ENCODE measurements at places on chromosomes 11 and 22.

- peak; percentile 82 for DNase-seq
These were observed 1.5 kb downstream of the CHEK1 start for GRCh38 chr11:125626288-125626950.

DNA sequence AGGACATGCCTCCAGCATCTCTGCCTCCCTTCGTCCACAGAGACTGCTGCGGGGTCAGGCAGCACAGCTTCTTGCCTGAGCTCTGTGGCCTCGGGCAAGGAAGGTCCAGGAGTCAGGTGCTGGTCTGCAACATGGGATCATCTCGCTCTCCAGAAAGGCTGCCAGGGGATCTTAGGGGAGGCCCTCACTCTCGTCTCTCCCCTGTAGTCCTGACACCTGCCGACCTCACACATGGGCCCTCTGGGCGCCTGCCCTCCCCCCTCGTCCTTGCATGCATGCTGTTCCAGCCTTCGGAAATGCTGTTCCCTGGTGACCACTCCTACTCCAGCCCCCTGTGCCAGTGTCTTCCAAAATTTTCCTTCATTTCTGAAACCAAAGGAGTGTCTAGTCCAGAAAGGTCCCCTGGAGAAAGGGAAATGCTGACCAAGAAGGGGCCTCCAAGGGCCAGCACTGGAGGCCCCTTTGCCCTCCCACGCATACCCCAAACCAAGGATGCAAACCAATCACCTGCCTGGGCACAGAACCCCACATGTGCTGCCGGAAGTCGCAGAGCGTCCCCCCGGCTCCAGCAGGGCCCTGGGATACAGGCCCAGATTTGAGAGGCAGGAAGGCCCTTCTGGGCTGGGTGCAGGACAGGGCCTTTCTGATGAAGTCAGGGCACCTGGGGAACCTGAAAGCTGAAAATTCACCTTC is 41.0 kb downstream of the IGF2 start:
- DNase-seq = no peak

DNA sequence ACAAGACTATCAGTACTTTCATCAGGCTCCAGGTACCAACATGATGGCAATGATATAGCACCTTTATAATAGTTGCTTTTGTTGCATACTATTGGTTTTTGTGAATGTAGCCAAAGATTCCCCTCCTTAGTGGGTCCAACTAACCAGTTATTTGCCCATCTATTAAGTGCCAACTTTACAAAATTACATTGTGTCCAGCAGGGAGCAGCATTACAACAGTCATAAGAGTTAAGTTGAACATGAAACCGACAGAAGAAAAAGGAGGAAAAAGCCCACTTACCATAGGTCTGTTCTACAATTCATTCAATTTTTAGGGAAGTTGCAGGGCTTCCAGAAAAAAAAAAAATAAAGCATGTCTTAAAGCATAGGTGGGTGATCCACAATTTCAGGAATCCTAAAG is 21.6 kb downstream of the IMMP1L start:
- DNase-seq = peak; percentile 68

DNA sequence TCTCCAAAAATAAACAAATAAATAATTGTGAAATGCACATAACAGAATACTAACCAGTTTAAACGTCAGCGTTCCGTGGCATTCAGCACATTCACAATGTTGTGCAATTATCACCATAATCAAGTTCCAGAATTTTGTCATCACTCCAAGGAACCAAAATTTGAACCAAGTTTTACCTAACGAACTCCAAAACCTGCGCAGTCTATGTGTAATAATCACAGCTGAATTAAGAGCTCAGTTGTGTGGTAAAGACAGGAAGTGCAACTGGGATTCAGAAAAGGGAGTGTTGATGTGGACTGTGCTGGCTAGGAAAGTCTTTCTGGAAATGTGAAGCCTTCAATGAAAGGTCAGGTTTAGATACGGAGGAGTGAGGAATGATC is 5.4 kb upstream of the MCAM start:
- no peak for DNase-seq

- DNase-seq = peak; percentile 54
These were observed 15.5 kb upstream of the BMAL1 start for GRCh38 chr11:13262096-13262495.

DNA sequence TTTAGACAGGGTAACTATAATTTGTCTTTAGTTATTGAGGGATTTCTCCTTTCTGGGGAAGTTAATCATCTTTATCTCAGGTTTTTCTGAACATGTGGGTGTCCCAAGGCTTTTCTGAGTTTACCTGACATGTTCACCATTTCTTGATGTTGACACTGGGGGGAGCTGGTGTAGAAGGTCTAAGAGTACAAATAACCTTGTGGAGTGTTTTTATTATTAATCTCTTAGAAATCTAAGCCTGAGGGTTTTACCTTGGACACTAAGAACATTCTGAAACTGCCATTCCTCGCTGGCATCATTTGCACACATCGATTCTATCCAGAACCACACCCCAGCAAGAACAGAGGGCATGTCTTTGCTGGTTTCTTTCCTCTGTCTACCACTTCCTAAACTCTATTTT is 15.6 kb upstream of the C11orf91 start:
- peak; percentile 46 for DNase-seq

- DNase-seq = peak; percentile 58
These were observed 21.7 kb upstream of the PLAAT3 start for GRCh38 chr11:63635762-63636465.

DNA sequence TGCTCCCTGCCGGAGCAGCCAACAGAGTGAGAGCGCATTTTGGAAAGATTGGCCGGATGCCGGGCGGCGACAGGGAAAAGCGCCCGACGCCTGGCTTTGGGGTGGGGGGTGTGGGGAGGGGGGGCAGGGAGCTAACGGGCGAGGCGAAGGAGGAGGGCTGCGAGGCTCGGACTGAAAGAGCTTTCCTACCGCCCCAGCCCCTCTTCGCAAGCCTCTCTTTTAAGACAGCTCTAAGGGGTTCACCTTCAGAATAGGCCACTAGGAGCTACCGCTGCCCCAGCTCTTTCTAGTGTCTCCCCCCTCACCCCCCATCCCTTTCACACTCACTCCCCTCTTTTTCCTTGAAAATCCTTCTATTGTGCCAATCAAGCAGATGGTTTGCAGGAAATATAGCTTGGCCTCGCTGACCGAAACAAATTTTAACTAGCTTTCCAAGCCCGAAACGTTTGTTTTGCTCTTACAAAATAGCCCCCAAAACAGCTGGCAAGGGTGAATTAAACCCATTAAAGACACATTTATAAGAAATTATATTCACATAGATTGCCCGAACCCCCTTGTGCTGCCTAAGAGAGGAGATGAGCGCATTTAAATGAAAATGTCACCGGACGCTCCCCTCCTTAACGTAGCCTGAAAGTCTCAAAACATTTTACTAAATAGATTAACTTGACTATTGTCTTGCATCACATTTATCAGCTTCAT is 3.7 kb upstream of the DBX1 start:
- no peak for DNase-seq

DNA sequence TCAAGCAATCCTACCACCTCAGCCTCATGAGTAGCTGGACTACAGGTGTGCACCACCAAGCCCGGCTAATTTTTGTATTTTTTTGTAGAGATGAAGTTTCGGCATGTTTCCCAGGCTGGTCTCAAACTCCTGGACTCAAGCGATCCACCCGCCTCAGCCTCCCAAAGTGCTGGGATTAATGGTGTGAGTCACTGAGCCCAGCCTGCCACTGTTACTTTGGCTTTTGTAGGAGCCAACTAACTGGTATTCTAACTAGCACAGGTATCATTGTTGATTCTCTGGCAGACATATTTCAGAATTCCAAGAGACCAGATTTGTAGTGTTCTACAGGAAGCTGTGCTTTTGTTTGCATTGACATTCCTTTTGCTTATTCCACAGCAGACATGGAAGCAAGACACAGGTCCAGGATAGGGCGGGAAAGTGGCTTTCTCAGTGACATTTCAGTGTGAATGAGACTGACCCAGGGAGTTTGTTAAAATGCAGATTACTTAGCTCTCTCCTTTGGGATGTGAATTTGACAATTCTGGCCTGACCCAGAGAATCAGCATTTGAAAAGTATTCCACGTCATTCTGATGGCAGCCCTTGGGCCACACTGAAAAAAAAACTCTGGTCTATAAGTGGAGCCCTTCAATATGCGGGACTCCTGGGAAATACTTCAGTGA is 52.2 kb upstream of the PAX6 start:
- no peak for DNase-seq

GRCh38 chr11:1037506-1038055 is 1.1 kb upstream of the MUC6 start:
- no peak for DNase-seq

DNA sequence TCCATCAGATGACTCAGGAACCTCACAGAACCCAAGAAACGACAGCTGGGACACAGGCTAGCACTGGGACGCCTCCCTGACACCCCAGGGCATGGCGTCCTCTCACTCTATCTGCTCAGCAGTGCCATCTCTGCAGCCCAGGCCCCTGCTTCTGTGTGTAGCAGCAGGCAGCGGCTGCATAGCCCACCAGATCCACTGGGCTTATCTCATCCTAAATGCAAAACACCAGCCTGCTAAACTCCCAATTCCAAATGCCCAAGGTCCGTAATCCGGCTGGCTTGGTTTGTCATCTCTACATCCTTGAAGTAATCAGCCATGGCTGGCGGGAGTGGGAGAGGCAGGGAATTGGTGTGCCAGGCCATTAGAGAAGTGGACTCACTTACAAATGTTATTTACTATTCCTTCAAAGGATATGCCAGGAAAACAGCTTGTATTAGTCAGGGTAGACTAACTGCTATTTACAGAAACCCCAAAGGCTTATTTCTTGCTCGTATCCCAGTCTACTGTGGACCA is 30.7 kb downstream of the SPATA19 start:
- DNase-seq = no peak

DNA sequence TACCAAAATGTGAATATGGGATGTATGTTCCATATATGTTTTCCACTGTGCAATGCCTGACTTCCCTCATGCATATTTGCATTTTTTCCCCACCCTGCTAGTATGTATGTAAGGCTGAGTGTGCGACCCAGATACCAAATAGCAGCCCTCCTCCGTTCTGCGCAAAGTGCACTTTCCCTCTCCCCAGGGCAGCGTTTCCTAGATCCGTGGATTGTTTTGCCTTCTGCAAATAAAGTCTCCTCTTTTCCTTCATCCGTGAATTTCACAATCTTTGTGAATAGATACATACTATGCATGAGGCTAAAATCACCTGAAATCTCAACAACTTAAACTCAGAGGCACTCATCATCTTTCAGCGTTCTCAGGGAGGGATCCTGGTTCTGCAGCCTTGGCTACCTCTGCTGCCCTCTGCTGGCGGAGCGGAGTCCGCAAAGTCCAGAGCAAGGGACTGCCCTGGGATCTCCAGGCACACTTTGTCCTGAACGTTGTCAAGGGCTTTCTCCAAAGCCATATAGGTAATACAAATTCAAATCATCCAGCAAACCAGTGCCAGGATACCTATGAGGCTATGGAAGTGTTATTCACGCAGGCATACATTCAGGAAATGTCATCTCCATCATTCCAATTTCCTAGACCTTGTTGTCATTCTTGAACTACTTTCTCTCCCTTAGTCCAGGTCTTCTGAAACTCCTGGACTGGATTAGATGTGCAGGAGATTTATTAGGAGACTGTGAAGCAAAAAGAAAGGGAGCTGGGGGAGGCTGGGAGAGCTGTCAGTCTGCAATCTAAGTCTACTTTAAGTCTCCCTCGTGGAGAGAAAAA is 53.1 kb downstream of the CNTF start:
- peak; percentile 56 for DNase-seq

DNA sequence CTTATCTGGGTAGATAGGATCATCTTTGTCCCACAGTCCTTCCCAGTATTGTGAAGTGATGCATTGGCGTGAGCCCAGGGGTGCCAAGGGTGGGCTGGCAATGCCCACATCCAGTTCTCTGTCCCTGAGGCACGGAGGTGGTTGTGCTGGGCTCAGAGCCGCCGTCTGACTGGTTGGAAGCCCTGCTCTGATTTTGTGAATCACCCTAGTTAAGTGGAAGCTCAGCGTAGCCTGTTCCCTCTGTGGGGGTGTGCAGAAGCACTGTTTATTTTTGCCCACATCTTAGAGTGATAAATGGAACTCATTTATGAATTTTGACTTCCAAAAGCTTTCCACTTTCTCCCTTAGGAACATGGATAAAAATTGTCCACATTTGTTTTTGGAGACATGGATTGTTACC is 13.6 kb downstream of the BCR start:
- DNase-seq = no peak

DNA sequence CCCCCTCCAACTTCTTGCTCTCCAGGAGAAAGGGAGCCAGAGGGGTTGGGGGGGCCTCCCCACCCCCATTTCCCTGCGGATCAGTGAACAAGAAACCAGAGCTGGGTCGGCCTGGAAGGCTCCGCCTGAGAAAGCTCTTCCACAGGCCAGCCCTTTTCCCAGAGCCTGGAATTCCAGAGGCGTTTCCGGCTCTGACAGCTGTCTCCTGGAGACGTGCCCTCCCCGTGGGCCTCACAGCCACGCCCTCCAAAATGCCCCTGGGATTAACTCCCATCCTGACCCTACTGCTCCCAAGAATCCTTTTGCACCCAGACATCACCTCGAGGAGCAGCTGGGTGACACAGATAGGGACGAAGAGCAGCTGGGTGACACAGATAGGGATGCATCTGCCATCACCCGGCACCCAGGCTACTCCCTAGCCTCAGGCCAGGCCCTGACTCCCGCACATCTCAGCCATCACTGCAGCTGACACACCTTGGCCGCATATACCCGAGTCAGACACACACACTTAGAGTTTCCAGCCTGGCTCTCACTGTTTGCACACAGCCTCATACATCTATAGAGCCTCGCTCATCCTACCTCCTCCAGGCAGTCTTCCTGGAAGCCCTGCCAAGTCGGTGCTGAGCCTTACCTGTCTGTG is 7.6 kb upstream of the CDC42EP1 start:
- DNase-seq = peak; percentile 71
